ENCODE measurements at places on chromosomes 7 and 10.

DNA sequence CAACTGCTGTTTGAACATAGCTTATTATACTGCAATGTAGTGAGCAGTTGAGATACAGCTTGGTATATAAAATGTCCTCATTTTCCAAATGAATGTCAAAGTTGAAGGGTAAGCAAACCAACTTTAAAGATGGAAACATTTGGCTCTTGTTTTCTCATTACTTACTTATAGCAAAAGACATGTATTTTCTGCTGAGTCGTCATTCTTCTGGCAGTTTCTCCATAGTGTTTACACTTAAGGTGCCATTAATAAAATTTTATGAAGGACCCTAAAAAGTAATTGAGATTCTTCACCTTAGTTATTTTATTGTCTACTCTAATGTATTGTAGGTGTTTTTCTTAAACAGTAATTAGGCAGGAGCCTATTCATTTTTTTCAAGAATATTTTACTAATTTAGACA, 68.6 kb downstream of the INSYN2A start:
- no peak for DNase-seq

DNA sequence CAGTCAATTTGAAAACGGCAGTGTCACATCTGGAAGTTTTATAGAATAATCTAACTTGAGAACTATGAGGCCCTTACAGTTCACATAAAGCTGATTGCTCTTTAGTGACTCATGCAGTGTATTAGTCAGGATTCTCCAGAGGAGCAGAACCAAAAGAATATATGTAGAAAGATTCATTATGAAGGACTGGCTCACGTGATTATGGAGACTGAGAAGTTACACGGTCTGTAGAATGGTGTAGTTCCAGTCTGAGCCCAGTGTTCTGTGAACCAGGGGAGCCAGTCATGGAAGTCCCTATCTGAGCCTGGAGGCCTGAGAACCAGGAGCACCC, 21.5 kb downstream of the RBM33 start:
- peak; percentile 95 for DNase-seq

DNA sequence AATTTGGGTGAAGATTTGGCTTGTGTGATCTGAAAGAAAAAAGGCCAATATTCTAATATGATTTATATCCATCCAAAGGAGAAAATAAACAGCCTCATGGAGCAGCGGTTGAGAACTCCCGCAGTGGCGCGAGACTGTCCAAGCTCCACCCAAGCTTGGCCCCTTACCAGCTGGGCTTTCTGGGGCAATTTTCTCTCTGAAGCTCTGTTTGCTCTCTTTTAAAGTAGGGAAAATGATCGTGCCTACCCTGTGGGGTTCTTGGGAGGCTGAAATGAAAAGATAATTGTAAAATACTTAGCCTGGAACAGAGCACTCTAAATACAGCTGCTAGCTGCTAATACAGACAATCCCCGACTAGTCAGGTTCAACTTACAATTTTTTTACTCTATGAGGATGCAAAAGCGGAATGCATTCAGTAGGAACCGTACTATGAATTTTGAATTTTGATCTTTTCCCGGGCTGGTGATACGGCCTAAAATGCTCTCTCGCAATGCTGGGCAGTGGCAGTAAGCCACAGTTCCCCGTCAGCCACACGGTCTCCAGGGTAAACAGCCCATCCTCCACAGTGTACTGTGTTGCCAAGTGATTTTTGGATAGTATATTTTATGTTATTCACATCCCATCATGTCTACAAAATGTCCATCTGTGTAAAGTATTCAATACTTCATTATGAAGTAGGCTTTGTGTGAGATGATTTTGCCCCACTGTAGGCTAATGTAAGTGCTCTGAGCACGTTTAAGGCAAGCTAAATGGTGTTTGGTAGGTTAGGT, 137.7 kb downstream of the CHN2 start:
- no peak for DNase-seq

- DNase-seq, result no peak
Measured at GRCh38 chr10:93364966-93365365, 117.2 kb downstream of the MYOF start.

DNA sequence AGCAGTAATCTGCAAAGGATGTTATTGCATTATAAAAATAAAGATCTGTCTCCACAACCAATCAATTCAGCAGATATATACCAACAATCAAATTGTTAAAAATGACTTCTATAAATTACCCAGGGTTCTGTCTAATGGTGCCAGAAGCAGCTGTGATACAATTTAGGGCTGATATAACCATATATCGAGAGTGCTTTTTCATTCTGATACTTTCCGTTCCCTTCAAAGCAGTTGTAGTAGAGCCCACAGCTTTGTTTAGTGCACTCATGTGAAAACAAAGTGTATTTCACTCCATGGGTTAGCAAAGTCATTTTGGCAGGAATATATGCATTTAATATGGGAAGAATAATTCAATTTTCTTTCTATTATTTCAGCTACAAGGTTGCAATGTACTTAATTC, 83.1 kb upstream of the CHCHD3 start:
- DNase-seq, result no peak

GRCh38 chr10:71981015-71981875, 17.1 kb downstream of the CHST3 start:
- peak; percentile 66 for DNase-seq

DNA sequence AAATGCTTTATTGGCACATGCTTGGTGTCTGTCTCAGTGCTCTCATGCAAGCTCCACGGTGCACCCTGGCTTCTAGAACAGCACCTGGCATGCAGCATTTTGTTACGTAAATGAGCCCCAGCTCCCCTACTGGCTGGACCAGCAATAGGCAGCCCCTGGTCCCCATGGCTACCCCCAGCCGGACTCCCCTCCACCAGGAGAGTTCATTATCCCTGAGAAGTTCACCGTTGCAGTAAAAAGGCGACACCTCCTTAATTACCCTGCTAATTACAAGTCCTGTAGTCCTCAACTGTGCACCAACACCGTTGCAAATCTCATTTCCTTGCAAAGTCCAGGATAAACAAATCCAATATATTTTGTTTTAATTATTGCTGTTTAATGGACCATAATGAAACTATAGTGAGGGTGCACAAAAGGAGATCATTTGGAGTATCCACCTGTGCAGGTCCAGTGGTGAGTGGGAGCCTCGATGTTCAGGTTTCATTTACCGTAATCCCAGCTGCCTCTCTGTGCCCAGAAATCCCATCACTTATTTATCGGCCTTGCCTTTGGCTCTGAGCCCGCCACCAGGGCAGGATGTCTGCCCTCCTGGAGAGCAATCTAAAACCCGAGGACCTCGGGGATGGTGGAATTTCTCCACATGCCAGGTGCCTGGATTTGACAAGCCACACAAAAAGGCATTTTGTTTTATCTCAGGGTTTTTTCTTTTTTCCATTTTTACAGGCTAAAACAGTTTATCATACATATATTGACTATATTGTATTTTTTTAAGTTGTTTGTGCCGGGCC, 12.8 kb upstream of the DRGX start:
- no peak for DNase-seq

DNA sequence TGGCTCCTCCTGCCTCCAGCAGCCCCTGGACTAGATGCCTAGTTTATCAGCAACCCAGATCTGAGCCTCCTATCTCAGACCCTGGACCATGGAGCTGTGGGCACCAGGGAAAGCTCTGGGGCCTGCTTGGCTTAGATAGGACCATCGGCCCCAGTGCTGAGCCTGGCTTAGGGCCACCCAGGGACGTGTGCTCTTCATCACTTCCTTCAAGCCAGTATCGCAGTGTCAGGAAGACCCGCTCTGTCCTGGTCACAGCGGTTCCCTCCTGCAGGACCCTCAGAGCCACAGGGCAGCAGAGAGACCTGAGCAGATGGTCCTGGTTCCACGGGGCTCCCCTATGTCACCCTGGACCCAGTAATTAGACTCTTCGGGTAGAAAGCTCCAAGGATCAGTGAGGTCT, 105.7 kb upstream of the FAM20C start:
- no peak for DNase-seq

DNA sequence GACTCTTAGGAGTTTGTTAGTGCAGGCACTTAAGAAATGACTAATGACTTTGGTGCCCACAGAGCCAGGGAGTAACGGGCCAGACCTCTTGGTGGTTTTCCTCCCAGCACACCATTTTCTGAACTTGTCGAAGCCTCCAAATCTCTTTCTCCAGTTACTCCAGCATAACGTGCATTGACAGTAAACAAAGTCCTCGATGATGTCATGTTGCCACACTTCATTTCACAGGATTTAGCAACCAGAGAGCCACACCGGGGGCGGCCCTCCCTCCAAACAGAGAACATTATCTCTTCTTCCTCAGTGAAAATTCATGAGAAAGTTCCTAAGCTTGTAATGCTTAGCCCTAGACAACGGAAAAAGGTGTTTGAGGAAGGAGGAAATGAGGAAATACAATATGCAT, 4.0 kb upstream of the SVOPL start:
- DNase-seq, result peak; percentile 38

DNA sequence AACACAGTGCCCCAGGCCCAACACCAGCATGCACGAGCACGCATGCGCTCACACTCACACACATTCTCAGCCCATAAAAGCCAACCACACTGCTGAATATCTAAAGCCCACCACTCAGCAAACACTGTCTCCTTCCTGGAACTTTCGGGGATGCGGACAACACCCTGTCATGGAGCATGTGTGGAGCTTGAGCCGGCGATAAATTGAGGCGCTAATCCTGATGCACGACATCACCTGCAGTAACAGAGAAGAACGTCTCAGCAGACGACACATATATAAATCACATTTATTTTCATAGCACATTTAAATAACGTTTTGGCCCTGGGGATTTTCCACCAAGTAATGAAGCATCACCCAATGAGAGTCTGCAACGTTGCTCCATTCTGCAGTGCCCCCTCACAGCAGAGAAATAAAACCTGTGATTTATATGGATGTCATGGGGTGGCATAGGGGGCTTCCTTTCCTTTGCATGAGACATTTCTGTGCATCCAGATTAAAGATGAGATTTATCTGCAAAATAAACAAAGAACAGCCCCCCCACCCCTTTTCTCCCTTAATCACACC, 267.7 kb upstream of the NFE2L3 start:
- DNase-seq, result no peak

- DNase-seq, result no peak
Measured at GRCh38 chr7:19177269-19177668, 32.0 kb upstream of the FERD3L start.

DNA sequence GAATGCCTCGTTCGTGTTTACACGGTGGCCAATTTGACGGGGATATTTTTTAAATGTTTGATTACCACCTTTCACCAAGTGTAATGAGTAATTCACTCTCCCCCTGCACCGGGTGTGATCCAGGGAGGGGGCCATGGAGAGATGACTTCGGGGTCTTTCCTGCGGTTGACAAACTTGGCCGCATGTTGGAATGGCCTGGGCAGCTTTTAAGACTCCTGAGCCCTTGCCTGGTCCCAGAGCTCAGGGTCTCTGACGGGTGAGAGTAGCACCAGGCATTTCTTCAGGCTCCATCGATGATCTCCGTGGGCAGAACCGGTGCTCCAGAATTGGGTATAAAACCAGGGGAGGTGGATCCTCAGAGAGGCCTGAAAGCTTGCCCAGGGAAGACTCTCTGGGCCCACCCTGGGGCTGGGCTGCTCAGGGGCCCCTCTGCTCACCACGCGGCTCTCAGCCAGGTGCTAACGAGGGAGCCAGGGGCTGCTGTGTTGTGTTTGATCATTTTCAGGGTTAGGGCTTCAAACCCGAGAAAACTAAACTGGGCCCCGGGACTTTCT, 882 bp downstream of the ZNF282 start:
- DNase-seq, result no peak

- no peak for DNase-seq
Measured at GRCh38 chr7:158186864-158187693, 400.5 kb downstream of the PTPRN2 start.

- DNase-seq, result no peak
Measured at GRCh38 chr10:76939933-76940468, 697.6 kb downstream of the KCNMA1 start.

- no peak for DNase-seq
Measured at GRCh38 chr7:30887464-30887872, 24.2 kb upstream of the AQP1 start.

DNA sequence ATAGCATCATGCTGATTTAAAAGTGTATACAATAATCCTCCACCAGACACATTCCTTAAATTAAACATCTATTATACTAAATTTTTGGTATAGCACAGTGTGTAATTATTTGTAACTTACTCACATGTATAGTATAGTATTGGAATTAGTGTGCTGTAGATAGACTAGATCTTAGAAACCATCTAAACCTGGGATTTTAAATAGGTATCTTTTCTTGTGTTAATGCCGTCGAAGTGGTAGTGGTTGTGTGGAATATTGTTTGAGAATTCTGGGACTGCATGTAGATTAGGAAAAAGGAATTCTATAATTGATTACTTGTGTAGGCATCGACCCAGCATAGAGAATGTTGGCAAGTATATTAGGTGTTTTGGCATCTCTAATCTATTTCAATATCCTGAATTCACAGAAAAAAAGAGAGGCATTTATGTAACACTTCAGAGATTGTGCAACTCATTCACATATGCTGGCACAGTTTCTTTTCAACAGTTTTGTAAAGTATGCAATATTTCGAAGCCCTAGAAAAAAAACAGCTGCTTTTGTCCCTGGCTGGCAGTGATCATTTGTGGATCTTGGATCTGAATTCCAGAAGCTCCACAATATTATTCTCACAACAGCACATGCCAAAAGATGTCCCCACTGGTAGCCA, 145.5 kb upstream of the AGR3 start:
- no peak for DNase-seq

- peak; percentile 6 for DNase-seq
Measured at GRCh38 chr7:1197997-1198625, 34.6 kb upstream of the UNCX start.

DNA sequence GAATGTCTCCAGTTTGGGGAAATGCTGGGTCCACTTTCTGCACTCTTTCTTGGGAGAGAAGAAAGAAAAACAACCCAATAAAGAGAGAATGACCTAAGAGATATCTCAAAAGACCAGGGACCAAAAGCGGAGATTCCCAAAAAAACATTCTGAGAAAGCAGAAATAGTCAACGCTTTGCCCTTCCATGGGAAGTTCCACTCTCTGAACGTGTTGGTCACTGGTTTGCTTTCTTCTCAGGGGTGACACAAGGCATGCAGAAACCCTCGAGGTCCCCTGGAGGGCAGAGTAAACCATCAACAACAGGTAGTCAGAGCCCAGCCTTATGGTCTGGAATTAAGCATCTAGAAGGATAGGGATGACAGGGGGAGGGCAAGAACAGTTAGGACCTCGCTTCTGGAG, 26.2 kb upstream of the AOAH start:
- DNase-seq, result no peak

DNA sequence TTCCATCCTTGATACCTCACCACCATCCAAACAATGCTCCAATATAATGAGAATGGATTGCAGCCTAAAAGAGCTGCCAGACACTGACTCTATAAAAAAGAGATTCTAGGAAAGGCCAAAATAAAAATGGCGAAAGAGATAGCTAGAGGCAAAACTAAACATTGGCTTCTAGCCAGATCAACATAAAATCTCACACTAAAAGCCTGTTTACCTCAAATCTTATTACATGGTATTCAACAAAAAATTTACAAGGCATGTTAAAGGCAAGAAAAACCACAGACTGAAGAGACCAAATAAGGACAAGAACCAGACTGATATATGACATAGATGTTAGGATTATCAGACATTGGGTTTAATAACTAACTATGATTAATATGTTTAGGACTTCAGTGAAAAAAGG, 1127.0 kb downstream of the DNAJB9 start:
- DNase-seq, result no peak
